Smooth muscle cell of trachea (primary cell): ENCODE measurements at places on chromosomes 3 and 15. TPM values are rescaled to one million over a fixed set of nuclear protein-coding genes. Genes with fewer than 3 reads are reported as not detected.

Gene SMARCC1
- 24.0 and 31.9 TPM in 2 replicates for total RNA-seq

Gene CORO2B
- total RNA-seq = 31.3 and 42.5 TPM in 2 replicates

Gene GNAT1
- not detected in 2 replicates for total RNA-seq

Gene STAB1
- total RNA-seq = 0.17 and 1.6 TPM in 2 replicates

Gene EEFSEC
- total RNA-seq = 3.6 and 6.7 TPM in 2 replicates

Gene VILL
- 8.0 and 8.3 TPM in 2 replicates for total RNA-seq

Gene LARP6
- total RNA-seq = 69.6 and 110 TPM in 2 replicates

Gene SLC28A1
- not detected in 2 replicates for total RNA-seq

Gene EXOG
- 9.1 and 19.3 TPM in 2 replicates for total RNA-seq

Gene GATA2
- 1.6 and 2.6 TPM in 2 replicates for total RNA-seq

Gene TP63
- under 0.01 and 0.15 TPM in 2 replicates for total RNA-seq

Gene EIF5A2
- 7.4 and 10.6 TPM in 2 replicates for total RNA-seq

Gene GRAMD1C
- 3.8 and 7.1 TPM in 2 replicates for total RNA-seq
